Peyer's patch (tissue), 4 donors: ENCODE measurements at places on chromosomes 6 and 20.

DNA sequence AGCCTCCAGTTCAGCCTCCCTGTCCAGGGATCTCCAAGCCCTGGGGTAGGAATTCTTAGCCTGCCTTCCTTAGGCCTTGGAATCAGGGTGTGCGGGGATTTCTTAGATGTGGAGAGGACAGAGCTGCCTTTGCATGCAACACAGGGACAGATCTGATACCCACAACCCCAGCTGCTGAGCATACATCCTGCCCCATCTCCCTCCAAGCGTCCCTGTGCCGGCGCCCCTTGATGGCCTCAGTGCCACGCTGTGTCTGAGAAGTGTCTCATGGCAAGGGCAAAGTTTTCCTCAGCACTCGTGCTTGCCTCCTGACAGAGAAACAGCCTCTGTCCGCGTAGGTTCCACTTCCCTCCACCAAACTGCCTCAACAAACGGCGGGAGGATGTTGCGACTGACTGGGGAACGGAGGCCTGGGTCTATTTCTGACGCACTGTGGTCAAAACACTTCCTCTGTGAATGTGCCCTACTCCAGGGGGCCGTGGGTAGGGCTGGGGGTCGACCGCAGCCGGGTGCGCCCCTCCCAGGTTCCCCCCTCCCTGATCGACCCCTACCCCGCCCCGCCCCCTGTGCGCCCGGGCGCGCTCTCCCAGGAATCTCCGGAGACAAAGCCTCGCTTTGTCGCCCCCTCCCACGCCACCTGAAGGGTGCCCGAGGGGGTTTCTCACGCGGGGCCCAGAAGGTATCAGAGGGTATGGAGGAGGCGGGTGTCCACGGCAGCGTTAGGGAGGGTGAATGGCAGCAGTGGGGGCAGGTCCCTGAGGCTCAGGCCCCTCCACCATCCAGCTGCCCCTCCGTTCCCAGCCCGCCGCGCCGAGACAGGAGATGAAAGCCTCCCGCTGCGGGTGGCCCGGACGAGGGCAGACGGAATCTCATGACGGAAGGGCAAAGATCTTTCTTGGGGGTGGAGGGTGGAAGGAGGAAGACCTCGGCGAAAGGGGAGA lies 806 bp downstream of the MICAL1 start:
- peak; percentile 92 for DNase-seq

GRCh38 chr6:72739368-72739779 lies 117.5 kb downstream of the KCNQ5 start:
- DNase-seq, result no peak

GRCh38 chr6:56245903-56246351 lies 1.5 kb downstream of the COL21A1 start:
- no peak for DNase-seq

DNA sequence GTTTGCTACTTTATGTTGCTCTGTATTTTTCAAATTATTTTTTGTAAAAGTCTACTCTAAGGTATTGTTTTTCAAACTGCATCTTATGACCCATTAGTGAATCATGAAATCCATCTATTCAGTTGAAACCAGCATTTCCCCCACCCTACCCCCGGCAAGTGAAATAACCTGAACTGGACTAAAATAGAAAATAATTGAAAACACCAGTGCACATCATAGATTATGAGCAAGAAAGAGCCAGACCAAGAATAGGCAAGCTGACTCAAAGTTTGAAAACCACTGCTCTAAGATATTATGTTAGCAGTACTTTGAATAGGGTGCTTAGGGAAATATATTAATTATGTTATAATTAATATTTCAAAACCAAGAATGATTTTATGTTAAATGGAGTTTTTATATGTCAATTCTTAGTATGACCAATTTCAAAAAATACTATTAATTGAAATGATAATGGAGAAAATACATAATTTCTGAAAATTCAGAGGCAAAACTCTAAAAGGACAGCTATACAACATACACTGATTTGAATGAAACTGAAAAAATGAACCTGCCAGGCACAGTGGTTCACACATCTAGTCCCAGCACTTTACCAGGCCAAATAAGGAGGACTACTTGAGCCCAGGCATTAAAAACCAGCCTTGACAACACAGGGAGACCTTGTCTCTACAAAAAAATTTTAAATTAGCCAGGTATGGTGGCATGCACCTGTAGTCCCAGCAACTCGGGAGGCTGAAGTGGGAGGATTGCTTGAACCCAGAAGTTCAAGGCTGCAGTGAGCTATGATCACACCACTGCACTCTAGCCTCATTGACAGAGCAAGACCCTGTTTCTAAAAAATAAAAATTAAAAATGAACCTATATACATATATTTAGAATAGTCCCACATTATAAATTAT lies 112.0 kb downstream of the CDK19 start:
- no peak for DNase-seq

GRCh38 chr20:45309075-45309474 lies 976 bp upstream of the MATN4 start:
- DNase-seq, result no peak

GRCh38 chr6:13397359-13398068 lies 69.2 kb upstream of the TBC1D7 start:
- DNase-seq, result peak; percentile 76

- DNase-seq, result no peak
Observed at GRCh38 chr20:46399401-46399800, 7.0 kb downstream of the ELMO2 start.

- DNase-seq, result no peak
Observed at GRCh38 chr6:148450866-148451265, 108.2 kb downstream of the SASH1 start.
